ENCODE measurements at places on chromosomes 5 and 9. TPM values are rescaled to one million over a fixed set of nuclear protein-coding genes. Genes with fewer than 3 reads are reported as not detected.

ARHGEF39 gene
- total RNA-seq = 16.9 TPM

CER1 gene
- not detected for total RNA-seq

SSNA1 gene
- total RNA-seq = 143 TPM

SELENOP gene
- total RNA-seq = 0.18 TPM

KCNN2 gene
- 0.07 TPM for total RNA-seq

C5orf58 gene
- total RNA-seq = not detected

RGMB gene
- 6.0 TPM for total RNA-seq

PTPRD gene
- 0.20 TPM for total RNA-seq

DMRT3 gene
- not detected for total RNA-seq

SPATA31D4 gene
- not detected for total RNA-seq

GMCL2 gene
- total RNA-seq = not detected

PLAC8L1 gene
- total RNA-seq = 0.31 TPM

DPH7 gene
- 30.3 TPM for total RNA-seq

PSAT1 gene
- total RNA-seq = 180 TPM

RBM18 gene
- 12.8 TPM for total RNA-seq

BNC2 gene
- total RNA-seq = 6.2 TPM

PLPPR1 gene
- not detected for total RNA-seq

IL13 gene
- total RNA-seq = not detected

ADAMTSL1 gene
- 0.11 TPM for total RNA-seq

NUDT12 gene
- total RNA-seq = 1.3 TPM

SPINK7 gene
- total RNA-seq = not detected

ANKRD34B gene
- 0.17 TPM for total RNA-seq

FGF18 gene
- 2.5 TPM for total RNA-seq

LSM11 gene
- 3.1 TPM for total RNA-seq

CSF1R gene
- total RNA-seq = 0.22 TPM

HTR4 gene
- not detected for total RNA-seq

OR1Q1 gene
- total RNA-seq = not detected

BARHL1 gene
- not detected for total RNA-seq

GFI1B gene
- total RNA-seq = 0.10 TPM

CARTPT gene
- not detected for total RNA-seq

SLC45A2 gene
- not detected for total RNA-seq

FSTL4 gene
- total RNA-seq = 4.9 TPM

CD74 gene
- total RNA-seq = 0.15 TPM

TARS1 gene
- 167 TPM for total RNA-seq

SPINK5 gene
- total RNA-seq = not detected

SEMA5A gene
- total RNA-seq = not detected

BAG1 gene
- total RNA-seq = 132 TPM

CARD9 gene
- 0.90 TPM for total RNA-seq

NAIF1 gene
- total RNA-seq = 6.9 TPM

SLC46A2 gene
- total RNA-seq = not detected

PPP1R26 gene
- total RNA-seq = 15.2 TPM

RNF180 gene
- 0.36 TPM for total RNA-seq
